Activated CD4-positive, alpha-beta T cell treated with anti-CD3 and anti-CD28 coated beads for 36 hours (primary cell): ENCODE measurements at places on chromosomes 2 and 18.

- peak overlapping the region; percentile 85 for H3K27ac ChIP-seq
- peaks cover 82% of the 10 kb centered on the region for H3K4me1 ChIP-seq
- peaks cover 33% of the 10 kb centered on the region for H3K36me3 ChIP-seq
- no peaks in the 10 kb centered on the region for H3K27me3 ChIP-seq
- DNase-seq, result no peak
Observed at GRCh38 chr2:197248001-197248401, 62.6 kb downstream of the ANKRD44 start.

GRCh38 chr2:11498543-11499034 lies 32.6 kb upstream of the E2F6 start:
- H3K4me3 ChIP-seq, result no peak overlapping the region
- no peaks in the 10 kb centered on the region for H3K36me3 ChIP-seq
- H3K4me1 ChIP-seq, result peaks cover 2% of the 10 kb centered on the region
- DNase-seq, result peak; percentile 29

DNA sequence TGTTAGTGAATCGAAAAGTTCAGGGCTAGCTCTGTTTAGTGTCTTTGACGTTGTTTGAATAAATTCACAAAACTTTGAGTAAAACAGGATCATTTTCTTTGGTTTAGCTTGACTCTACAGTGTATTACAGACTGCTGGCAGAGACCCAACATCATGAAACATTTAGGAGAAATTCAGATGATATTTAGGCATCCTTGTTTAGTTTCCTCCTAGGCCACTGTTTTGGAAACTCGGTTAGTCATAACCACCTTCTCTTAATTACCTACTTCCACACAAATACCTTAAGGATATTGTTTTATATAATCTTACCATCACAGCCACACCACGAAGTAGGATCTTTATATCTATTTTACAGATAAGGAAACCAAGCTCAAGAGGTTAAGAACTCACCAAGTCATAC lies 7.8 kb downstream of the LIMS1 start:
- no peak for DNase-seq
- H3K27me3 ChIP-seq, result no peaks in the 10 kb centered on the region
- peaks cover 19% of the 10 kb centered on the region for H3K4me1 ChIP-seq

- H3K27me3 ChIP-seq, result no peaks in the 10 kb centered on the region
- H3K4me3 ChIP-seq, result no peak overlapping the region
Observed at GRCh38 chr2:166591226-166591625, 97.2 kb upstream of the SCN7A start.

- no peak overlapping the region for H3K27ac ChIP-seq
- no peak for DNase-seq
- no peaks in the 10 kb centered on the region for H3K27me3 ChIP-seq
- H3K4me1 ChIP-seq, result no peaks in the 10 kb centered on the region
- no peak overlapping the region for H3K4me3 ChIP-seq
Observed at GRCh38 chr2:187689372-187689771, 135.1 kb upstream of the TFPI start.
